Endothelial cell of umbilical vein (primary cell): ENCODE measurements at places on chromosomes 11 and 22. TPM values are rescaled to one million over a fixed set of nuclear protein-coding genes. Genes with fewer than 3 reads are reported as not detected.

GRCh38 chr11:12070446-12071267, 39.7 kb upstream of the MICAL2 start:
- DNase-seq = no peak

DNA sequence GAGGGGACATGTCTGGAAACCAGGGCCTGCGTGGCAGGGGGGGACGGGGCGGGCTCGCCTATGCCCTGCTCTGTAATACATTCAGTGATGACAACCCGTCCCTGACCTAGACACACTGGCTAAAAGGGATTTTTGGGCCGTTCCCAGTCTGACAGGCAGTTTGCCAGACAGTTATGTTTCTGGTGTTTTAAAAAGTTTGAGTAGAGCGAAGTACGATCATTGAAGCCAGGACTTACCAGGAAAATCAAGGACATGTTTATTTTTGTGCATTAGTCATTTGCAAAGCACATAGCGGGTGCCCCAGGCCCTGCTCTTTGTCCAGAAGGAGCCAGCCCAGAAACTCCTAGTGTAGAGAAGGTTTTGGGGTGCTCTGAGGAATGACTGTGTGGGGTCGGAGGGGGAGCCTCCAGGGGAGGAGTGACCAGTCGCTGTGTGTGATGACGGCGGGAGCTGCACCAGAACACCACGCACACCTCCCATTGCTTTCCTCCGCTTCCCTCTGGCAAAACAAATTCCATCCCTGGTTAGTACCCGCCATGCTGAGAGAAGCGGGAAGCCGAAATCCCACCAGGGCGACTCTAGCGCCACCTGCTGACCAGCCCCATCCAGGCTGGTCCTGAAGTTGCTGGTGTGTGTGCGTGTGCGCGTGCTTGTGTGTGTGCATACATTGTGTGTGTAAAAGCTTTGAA, 50.8 kb downstream of the FBLN1 start:
- DNase-seq = peak; percentile 71

GRCh38 chr11:3091081-3091845, 34.0 kb upstream of the CARS1 start:
- DNase-seq = no peak

DNA sequence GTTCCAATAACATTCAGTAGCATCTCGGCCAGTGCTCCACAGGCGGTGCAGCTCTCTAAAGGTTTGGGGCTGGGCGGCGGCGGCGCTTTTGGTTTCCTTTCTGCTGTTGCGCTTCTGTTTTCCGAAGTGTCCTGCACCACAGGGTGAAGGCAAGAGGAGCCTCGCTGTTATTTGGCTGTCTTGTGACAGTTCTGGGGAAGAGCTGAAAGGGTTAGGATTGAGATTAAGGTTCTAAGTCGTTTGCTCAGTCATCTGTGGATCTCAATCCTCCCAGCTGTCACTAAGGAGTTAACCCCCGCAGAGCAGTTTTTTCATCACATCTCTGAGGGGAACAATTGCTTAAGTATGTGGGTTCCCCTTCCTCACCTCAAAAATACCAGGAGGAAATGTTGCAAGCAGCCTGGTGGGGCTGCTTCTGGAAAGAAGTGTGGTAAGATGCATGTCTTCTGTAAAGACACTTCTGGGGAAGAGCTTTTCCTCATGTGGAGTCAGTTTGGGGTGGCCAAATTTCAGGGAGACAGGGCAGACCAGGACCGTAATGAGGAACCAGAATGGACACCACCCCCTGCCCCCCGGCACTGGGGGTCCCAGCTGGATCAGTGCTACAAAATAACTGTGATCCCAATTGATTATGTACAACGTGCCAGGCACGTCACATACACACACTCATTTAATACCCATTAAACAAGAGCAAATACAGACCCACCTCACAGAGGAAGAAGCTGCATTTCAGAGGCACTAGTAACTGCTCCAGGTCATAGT, 14.2 kb downstream of the TMEM121B start:
- DNase-seq = no peak

- no peak for DNase-seq
Measured at GRCh38 chr11:73956876-73957653, 6.2 kb downstream of the DNAJB13 start.

DNA sequence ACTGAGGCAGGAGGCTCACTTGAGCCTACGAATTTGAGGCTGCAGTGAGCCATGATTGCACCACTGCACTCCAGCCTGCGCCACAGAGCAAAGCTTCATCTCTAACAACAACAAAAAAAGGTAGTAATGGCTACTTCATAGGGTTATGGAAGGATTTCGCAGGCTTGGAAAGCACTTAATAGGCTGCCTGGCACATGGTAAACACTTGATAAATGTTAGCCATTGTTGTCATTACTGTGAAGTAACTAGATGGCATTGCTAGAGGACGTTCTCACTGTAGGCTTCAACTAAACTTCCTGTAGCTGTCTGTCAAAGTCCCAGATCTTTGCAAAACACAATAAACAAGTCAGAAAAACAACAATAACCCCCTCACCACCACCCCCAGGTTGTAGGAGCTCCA, 357.2 kb upstream of the NARS2 start:
- no peak for DNase-seq

GRCh38 chr11:1834779-1835670, at the start of gene SYT8:
Gene SYT8, plus strand, starts transcription at chr11:1834990. Its CDS starts 116 bp downstream, at chr11:1835106.
- DNase-seq = no peak

- DNase-seq = peak; percentile 55
Measured at GRCh38 chr11:68064926-68065325, 26.1 kb downstream of the TCIRG1 start.

- DNase-seq = no peak
Measured at GRCh38 chr22:37161443-37161842, 11.7 kb upstream of the IL2RB start.

DNA sequence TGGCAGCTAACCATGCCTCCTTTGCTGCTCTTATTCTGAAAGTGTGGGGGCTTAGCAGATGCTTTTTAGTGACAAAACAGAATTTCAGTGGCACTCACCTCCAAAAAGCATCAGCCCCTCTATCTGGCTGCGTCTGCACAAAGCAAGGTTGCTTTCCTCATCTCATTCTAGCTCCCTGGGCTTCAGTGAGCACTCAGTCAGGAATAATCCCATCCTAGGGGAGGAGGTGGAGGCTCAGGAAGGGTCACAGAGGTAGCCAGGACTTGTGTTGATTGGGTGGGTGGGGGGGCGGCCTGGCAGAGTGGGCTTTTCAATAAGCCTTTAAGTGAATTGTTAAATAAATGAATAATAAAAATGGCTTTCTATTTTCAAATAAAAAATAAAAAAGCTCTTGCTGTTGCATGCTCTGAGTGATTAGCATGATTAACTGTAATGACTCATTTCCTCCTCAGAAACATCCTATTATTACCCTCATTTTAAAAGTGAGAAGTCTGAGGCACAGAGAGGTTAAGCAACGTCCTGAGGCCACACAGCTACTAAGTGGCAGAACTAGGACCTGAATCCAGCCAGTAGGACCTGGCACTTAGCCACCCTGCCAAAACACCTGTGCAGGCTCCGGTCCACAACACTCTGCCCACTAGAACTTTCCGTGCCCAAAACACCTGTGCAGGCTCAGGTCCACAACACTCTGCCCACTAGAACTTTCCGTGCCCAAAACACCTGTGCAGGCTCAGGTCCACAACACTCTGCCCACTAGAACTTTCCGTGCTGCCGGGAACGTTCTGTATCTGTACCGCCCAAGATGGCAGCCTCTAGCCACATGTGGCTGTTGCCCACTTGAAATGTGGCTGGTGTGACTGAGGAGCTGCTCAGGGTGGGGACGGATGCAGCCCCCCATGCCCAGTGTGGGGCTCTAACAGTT, 5.5 kb downstream of the B3GAT1 start:
- DNase-seq = no peak

GRCh38 chr11:96206955-96207354, 136.0 kb downstream of the MAML2 start:
- no peak for DNase-seq

DNA sequence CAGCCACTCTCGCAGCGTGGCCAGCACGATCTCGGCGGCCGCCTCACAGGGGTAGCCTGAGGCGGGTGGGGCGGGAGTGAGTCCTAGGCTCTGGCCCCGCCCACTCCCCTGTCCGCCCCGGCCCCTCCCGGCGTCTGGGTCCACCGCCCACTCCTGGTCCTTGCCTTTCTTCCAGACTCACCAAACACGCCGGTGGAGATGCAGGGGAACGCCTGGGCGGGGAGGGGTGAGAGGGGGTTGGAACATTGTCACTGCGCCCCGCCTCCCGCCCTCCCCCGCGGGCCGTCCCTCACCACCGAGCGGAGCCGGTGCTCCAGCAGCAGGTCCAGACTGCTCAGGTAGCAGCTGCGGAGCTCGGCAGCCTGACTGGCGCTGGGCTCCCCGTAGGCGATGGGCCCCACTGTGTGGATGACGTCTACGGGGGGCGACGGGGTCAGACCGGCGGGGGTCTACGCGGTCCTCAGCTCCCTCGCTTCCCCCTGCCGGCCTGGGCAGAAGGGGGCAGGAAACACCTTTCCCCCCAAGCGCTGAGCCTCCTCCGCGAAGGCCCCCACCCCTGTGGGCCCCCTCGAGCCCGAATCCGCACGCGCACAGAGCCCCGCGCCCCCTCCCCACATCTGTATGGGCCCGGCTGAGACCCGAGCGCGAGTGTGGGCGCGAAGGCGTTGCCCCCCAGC, 13.2 kb downstream of the OTUB1 start:
- no peak for DNase-seq

MS4A12 gene
- total RNA-seq = not detected in 2 replicates

ZC3H12C gene
- 14.5 and 14.7 TPM in 2 replicates for total RNA-seq

MRGPRF gene
- total RNA-seq = not detected in 2 replicates

PDE2A gene
- 14.3 and 14.8 TPM in 2 replicates for total RNA-seq

OR6T1 gene
- not detected in 2 replicates for total RNA-seq

SLC35C1 gene
- total RNA-seq = 17.1 and 19.8 TPM in 2 replicates
